ENCODE measurements at places on chromosomes 16 and 17. TPM values are rescaled to one million over a fixed set of nuclear protein-coding genes. Genes with fewer than 3 reads are reported as not detected.

The PRSS21 gene
- 17.1 TPM for total RNA-seq

The HOXB6 gene
- total RNA-seq = 4.9 TPM

The CCR7 gene
- 1.1 TPM for total RNA-seq

DNA sequence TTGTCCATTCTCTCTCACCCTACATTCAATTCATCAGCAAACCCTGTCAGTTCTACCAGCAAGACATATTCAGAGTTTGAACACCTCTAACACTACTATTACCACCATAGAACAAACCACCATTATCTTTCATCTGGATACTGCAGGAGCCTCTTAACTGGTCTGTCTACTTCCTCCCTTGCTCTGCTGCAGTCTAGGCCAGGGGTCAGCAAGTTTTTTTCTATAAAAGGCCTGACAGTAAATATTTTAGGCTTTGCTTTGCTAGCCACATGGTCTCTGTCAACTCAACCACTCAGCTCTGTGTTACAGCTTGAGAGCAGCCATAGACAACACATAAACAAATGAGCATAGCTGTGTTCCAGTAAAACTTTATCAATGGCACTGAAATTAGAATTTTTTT is 13.8 kb downstream of the KCTD19 start:
- H3K4me3 ChIP-seq = no peak overlapping the region
- DNase-seq = no peak
- no peaks in the 10 kb centered on the region for H3K27me3 ChIP-seq
- H3K4me1 ChIP-seq = peaks cover 9% of the 10 kb centered on the region
- H3K27ac ChIP-seq = no peak overlapping the region

The ATP2C2 gene
- total RNA-seq = 48.9 TPM
